ENCODE measurements at places on chromosomes 2 and 18.

GRCh38 chr2:238286551-238286950 lies 1.9 kb downstream of the PER2 start:
- no peak for DNase-seq

- DNase-seq: no peak
Measured at GRCh38 chr2:53467467-53468180, 300.0 kb upstream of the CHAC2 start.

DNA sequence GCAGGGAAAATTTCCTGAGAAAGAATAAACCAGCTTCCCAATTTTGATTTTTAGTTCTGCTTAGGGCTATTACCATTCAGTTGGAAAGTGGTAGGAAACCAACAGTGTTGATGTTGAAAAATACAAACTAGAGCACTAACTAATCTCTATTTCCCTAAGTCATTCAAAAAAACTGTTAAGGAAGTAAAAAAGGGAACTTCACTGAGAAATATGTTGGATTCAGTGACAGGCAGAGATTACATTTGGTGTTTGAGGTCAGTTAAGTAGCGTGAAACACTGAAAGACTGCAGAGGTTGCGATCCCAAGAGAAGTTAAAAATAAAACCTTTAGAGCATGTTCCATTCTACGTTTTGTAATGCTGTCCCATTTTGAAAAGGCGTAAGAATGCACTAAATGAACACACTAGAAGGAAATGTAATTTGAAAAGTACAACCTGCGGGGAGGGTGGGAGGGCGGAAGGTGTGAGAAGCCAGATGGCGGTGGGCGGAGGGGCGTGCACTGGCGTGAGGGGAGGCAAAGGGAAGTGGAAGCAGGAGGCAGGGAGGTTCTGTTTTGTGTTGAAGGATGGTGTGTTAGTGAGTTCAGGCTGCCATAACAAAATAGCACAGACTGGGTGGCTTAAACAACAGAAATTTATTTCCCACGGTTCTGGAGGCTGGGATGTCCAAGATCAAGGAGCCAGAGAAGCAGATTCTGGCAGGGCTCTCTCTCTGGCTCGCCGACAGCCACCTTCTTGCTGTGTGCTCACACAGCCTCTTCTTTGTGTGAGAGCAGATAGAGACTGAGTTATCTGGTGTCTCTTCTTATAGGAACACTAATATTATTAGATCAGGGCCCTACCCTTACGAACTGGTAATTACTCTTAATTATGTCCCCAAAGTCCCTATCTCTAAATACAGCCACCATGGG lies 94.3 kb upstream of the KCTD1 start:
- no peak for DNase-seq

- no peak for DNase-seq
Measured at GRCh38 chr18:61471541-61471940, 138.3 kb downstream of the CDH20 start.

DNA sequence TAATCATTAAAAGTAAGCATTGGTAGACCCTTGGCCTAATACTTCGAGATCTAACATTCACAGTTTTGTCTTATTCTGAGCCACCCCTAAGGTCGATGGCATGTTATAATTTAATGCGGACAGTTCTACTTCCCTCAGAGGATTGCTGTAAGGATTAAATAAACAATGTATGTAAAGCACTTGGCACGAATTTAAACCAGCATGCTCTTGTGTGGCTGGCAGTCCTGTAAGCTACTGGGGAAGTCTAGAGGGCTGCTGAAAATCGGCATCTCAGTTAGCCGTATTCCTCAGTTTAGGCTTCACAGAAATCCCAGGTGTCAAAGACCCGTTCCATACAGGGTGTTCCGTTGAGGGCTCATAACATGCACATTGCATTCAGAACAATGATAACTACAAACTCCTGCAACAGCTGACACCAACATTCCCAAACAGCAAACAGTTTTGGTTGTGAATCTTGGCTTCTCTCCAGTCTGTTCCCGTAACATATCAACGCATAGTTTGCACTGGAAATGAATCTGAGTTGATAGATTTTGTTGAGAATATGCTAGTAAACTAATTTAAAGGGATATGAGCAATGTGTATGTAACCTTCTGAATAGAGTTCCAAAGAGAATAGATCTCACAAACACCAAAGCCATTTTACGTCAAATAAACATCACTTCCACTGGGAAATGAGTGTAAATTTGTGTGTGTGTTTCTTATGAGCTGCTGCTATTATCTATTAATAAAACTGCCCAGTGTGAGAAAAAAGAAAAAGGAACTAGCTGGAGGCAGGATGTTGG lies 52.2 kb upstream of the ACKR3 start:
- no peak for DNase-seq

DNA sequence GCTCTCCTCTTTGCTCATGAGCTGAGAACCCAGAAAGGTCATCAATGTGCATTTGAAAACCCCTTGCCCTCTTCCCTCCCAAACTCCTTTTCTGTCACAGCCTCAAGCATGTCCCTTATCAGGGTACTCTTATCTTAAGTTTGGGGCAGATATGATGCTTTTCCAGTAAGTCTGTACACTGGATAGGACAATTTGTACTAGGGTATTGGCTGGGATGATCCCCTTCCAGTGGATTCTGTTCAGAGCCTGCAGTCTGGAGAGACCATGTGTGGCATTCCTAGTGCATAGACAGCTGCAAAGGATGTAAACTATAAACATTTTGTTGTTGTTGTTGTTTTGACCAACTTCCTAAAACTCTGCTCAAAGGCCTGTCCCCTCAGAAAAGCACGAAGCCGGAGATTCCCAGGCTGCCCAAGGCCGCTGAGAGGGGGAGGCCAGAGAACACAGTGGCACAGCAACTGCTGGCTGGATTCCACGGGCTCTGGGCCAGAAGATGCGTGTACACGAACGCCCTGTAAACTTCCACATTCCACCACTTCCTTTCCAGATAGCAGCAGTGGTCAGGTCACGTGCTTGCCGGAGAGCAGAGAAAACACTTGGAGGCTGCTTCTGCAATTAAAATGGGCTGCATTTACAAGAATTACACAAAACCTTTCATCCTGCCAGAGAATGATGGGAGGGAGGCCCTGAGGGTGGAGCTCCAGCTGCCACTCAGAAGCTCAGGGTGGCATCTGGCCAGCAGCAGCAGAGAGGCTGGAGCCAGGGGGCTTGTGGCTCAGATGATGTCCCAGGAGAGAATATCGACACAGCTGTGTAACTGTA lies 42.1 kb downstream of the BMP10 start:
- peak; percentile 97 for DNase-seq

- no peak for DNase-seq
Measured at GRCh38 chr18:2471523-2471922, 99.8 kb downstream of the METTL4 start.

GRCh38 chr18:51861046-51861445 lies 479.0 kb upstream of the DCC start:
- DNase-seq: no peak

- no peak for DNase-seq
Measured at GRCh38 chr2:205868773-205869333, 186.6 kb downstream of the NRP2 start.

DNA sequence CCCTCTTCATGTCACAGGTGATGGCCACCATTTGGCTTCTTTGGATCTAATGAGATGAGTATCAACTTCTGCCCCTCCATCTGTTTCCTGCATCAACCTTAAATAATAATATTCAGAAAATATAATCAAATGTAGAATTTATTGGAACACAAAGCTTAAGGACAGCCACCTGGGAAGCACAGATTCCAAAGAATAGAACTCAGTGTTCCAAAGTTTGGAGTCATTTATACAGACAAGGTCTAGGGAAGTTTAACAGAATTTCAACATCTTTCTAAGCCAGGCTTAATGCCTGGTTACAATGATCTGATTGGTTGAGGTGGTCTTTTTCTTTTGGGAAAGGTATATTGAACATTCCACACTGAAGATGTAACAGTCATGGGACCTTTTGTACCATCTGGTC lies 218.0 kb upstream of the PIEZO2 start:
- DNase-seq: no peak

DNA sequence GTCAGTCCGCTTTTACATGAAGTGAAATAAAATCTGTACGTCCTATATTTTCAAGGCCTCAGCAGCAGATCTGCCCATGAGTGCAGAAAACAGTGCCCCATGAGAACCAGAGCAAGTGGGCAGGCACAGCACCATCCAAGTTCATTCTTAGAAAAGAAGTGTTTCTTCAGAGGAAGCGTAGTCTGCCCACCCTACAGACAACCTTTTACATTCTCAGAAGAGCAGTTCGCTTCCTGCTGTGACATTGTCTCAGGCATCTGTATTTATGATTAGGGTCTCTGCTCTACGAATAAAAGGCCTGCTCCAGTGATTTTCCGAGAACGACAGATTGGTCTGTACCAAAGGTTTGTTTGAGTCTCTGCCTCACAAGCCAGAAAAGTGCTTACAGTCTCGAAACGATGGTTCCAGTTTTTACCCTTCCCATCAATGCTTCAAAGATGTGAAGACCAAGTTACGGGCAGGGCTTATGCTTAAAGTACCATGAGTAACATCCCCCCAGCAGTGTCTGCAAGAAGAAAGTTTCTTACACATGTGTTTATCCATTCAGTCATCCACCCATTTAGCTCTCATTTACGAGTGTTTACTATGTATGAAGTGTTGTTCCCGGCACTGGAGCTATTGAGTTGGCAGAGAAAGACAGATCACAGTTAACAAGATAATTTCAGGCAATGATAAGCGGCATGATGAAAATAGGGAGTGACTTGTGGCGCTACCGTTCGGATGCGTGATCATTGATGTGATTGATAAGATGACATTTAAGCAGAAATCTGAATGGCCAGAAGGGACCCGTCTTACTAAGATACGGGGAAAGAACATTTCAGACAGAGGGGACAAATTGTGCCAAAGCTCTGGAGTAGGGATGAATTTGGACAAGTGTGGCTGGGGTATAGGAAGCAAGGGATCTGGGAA lies 31.4 kb upstream of the CTLA4 start:
- DNase-seq: no peak

GRCh38 chr18:44737623-44738022 lies 56.9 kb downstream of the SETBP1 start:
- no peak for DNase-seq

- no peak for DNase-seq
Measured at GRCh38 chr18:45519411-45520280, 95.6 kb upstream of the SLC14A2 start.

- DNase-seq: no peak
Measured at GRCh38 chr18:45792506-45793263, 32.8 kb upstream of the SIGLEC15 start.

DNA sequence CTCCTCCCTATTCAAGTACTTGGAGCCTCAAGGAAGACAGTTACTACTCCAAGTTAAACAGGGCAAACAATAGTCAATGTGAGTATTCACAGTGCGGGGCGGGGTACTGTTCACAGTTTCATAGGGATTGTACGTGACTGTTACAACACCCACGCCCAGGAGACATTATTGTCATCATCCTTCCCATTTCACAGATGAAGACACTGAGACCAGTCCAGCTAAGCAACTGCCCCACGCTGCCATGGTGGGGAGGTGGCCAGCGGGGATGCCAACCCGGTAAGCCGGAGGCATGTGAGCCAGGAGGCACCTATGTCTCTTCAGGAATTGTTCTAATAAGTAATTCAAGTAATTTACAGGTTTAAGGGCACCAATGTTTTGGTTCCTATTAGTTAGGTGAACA lies 982 bp downstream of the HJURP start:
- DNase-seq: no peak

DNA sequence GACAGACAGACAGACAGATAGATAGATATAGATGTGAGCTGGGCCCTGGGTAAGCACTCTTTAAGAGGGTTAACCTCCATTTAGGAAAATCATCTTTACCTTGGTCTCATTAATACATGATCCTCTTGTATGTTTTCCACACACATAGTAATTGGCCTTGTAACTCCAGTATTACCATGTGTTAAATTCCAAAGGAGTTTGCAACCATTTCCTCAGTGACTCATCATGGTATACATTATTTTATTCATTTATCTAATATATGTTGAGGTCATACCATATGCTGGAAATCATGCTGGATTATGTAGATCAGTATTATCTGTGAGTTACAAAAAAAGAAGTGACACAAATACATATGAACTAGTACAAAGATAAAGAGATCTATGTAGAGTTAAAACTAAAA lies 504.3 kb downstream of the DCC start:
- DNase-seq: no peak

DNA sequence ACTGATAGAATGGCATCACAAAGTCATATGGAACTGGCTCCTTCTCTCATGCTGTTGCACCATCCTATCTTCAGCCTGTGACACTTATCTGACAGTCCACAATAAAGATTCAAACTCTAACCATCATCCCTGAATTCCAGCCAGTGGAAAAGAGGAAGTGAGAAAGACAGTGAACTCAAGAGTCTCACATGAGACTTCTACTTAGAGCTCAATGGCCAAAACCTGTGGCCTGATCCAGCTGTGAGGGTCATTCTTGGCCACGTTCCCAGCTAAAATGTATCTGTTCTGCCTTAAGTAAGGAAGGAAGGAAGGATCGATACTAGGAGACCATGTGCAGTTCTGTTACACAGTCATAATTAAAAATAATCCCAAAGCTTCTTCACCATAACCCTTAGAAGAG lies 73.6 kb downstream of the RND3 start:
- DNase-seq: no peak

- no peak for DNase-seq
Measured at GRCh38 chr2:201174687-201175086, 8.3 kb upstream of the CASP10 start.

- no peak for DNase-seq
Measured at GRCh38 chr18:53605198-53605597, 619.3 kb downstream of the MBD2 start.

DNA sequence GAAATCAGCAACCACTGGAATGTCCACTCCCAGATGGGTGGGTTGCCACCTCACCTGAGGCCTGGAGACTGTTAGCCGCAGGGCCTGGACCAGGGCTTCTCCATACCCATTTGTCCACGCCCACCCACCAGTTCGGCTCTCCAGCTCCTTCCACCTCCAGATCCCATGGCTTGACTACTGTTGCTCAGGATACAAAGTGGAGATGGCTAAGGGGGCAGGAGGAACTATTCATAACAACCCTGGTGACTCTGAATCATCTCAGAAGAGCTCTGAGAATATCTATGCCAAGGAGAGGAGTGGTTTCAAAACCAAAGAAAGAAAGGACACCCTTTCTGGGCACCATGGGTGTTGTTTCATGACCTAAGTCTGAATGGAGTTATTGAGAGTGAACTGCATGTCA lies 145.8 kb downstream of the LAMA3 start:
- no peak for DNase-seq

- peak; percentile 85 for DNase-seq
Measured at GRCh38 chr2:11343650-11344341, 640 bp downstream of the ROCK2 start.

- no peak for DNase-seq
Measured at GRCh38 chr2:176560296-176560695, 291.1 kb downstream of the MTX2 start.

- DNase-seq: no peak
Measured at GRCh38 chr2:76625101-76625500, 897.1 kb downstream of the LRRTM4 start.

GRCh38 chr2:10332402-10333246 lies 29.9 kb downstream of the HPCAL1 start:
- no peak for DNase-seq
